ENCODE measurements at places on chromosomes 7 and 10. TPM values are rescaled to one million over a fixed set of nuclear protein-coding genes. Genes with fewer than 3 reads are reported as not detected.

GRCh38 chr7:156356551-156356950 lies 284.0 kb upstream of the RNF32 start:
- DNase-seq, result no peak

DNA sequence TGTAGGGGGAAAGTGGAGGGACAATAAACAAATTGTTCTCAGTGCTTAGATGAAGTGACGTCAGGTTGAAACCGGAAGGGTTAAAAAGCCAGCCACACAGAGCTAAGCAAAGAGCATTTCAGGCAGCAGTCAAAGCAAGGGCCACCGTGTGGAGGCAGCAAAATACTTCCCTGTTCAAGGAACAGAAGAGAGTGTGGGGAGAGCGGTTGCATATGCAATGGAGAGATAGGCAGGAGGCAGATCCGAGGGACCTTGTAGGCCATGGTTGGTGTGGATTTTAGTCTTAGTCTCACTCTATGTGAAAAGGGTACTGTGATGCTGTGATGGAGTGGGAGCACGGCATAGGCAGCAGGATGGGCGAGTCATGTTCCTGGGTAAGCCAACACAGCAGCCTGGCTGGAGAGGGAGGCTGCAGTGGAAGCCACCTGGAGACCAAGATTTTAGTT lies 3.8 kb upstream of the STN1 start:
- peak; percentile 17 for DNase-seq

DNA sequence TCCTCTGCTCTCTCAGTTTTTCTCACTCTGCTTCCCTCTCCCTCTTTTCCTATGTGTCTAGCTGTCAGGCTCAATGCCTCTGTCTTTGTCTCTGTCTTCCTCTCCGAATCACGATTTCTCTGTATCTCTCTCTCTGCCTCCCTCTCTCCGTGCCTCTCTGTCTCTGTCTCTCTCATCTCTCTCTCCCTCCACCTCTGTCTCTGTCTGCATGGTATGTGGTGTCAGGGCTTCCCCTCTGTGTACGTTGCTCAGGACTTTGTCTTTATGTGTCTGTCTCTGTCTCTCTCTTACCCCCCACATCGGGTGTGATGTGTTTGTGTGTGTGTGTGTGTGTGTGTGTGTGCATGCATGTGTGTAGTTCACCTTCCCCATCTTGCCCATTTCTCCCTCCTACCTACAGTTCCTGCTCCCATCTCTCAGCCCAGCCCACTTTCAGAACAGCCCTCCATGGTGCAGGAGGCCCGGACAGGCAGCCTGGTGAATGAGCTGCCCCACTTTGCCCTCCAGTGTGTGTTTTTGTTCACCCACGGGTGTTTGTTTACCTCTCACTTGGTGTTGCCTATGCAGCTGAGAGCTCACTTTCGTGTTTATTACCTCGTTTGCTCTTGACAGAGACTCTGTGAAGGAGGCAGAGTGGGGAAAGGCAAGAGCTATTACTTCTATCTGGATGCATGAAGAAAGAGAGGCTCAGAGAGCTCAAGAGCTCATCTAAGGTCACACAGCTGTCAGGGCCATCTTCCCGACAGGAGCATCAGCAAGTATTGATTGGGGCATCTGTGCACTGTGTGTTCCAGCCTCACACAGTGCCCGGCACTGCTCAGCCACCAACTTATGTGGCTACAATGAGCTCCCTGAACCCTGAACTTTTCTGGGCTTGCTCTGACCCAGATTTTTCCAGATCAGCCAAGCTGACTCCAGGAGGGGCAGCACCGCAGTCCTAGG lies 163.5 kb upstream of the ZMIZ1 start:
- DNase-seq, result no peak

GRCh38 chr7:28908775-28909174 lies 49.4 kb downstream of the TRIL start:
- DNase-seq, result no peak

DNA sequence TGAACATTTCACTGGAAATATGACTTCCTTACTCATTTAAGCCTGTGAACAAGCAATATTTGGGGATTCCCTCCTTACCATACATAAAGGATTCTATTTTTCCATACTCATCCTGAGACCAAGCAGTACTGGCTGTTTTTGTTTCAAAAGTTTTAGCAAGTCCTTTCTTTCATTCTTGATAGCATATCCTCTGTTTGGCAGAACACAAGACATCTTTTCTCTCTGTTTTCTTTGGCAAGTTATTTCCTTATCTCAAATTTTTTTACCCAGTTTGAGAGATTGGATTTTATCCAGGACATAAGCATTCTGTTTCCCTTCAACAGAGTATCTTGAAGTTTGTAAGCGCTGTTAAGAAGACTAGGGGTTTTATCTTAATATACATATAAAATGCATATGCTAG lies 3.0 kb upstream of the WASL start:
- no peak for DNase-seq

DNA sequence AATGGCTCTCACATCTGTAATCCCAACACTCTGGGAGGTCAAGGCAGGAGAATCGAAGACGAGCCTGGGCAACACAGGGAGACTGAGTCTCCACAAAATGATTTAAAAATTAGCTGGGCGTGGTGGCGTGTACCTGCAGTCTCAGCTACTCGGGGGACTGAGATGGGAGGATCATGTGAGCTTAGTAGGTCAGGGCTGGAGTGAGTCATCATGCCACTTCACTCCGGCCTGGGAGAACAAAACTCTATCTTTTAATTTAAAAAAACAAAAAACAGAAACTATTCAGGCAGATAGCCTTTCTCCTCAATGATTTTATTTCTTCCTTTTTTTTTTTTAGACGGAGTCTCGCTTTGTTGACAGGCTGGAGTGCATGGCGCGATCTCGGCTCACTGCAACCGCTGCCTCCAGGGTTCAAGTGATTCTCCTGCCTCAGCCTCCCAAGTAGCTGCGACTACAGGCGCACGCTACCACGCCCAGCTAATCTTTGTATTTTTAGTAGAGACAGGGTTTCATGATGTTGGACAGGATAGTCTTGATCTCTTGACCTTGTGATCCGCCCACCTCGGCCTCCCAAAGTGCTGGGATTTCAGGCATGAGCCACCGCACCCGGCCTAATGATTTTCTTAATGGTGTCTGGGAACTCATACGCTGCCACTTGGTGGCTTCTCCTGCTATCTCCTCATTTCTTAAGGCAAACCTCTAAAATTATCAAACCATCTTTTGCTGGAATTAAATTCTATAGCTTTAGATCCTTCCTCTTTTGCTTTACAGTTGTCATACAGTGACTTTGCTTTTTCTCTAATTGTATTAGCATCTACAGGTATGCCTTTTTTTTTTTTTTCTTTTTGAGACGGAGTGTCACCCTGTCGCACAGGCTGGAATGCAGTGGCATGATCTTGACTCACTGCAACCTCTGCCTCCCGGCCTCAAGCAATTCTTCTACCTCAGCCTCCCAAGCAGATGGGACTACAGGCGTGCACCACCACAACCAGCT lies 22.9 kb downstream of the SRPK2 start:
- no peak for DNase-seq

DNA sequence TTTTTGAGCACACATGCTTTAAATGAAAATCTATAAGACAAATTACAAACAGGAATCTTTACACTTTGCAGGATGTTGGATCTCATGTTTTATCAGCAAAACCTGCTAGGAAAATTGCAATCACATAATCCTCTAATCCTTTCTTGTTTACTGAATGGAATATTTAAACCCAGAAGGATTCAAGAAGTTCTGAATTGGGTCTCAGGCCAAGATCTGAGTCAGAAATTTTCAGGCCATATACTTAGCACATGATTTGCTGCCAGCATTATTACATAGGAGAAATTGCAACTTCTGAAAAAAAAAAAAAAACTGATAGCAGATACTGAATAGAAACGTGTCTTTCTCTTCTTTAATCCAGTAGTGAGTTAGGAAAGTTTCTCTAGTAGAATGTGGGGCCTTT lies 1005.3 kb upstream of the POT1 start:
- DNase-seq, result no peak

DNA sequence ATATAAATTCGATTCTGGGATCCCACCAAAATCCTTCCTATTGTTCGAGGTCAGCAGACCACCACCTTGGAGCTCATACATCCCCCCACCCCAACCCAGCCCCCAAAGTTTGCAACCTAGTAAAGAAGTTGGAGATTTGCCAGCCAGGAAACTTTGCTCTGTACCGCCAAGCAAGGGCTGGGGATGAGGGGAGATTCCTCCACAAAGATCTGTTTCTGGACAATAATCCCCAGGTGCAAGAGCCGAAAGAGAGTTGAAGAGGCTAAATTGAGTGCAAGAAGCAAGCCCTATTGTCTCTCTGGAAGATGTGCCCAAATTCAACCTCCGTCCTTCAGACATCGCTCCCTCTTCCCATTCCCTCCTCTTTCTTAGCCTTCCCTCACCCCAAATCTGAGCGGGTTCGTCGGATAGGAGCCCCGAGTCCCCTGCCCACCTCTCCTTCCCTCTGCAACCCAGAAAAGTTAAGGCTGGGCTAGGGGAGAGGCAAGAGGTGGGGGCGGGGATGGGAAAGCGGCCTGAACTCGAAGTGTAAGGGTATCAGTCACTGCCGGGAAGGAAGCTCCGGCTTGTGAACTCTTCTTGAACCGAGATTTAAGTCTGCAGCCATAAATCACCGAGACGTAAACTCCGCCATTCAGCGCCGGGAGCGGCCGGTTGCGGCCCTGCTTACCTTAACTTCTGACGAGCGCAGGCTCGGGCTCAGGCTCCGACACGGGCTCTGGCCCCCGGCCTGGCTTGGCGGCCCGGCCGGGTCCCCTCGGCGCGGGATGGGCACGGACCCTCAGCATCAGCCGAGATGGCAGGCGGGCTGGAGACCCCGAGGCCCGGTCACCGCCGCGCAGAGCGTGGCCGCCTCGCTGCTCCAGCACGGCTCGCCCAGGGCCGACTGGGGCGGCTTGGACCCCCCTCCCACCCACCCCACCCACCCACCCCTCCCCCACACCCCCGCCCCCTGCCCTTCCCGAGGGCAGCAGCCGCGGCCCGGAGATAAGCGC lies 10.8 kb upstream of the HOXA2 start:
- DNase-seq, result peak; percentile 85

DNA sequence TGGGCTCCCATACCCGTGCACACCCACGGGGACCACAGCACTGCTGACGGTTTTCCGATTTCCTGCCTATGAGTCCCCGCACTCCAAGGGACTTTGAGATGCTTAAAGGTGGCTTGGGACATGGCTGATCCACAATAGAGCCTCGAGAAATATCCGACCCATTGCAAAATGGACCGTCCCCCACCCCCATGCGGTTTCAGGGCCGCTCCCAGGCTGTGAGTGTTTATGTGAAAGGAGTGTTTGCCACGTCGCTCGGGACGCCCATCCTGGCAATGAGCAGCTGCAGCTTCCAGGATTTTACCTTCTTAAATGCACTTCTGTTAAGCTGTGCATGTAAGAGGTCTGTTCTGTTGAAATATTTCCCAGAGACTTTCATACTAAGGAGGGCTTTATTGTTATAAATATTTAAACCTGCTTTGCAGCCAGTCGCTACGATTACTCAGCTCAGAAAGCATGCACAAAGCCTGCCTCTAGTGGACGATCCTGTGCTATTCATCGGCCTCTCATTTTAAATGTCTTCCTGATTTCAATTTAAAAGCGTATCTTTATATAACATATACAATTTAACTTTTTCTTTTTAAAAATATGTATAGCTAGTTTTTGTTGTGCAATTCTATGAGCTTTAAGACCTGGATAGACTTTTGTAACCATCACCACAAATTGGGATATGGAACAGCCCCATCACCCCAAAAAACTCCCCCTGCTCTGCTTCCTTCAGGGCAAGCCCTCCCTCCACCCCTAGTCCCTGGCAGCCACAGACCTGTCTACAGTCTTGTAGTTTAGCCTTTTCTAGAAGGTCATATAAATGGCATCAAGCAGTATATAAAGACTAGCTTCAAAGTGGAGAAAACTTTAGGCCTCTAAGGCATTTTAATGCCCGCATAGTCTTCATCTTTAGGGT lies 418.3 kb downstream of the PAXIP1 start:
- no peak for DNase-seq

DNA sequence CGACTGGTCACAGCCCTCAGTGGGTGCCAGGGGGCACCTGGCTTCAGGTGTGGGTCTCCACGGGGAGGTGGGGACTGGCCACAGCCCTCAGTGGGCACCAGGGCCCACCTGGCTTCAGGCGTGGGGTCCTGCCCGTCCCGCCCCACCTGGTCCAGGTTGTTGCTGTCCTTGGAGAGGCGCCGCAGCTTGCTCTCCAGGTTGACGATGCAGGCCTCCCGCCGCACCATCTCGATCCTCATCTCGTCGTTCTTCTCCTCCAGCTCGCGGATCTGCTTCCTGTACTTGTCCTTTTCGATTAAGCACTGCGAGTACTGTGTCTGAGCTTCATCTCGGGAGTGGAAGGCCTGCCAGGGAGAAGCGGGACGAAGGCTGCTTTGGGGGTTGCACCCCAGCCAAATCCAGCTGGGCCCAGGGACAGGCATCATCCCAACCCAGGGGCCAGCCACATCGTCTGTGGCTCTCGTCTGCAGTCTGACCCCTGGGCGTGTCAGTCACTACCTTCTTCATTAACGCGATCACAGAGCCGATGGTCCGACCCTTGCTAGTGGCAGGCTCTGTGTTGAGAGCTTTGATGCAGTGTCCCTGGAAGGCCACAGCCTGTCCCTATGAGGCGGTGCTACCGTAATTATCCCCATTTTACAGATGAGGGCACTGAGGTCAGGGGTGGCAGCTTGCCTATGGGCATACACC lies 92.9 kb upstream of the GNA12 start:
- no peak for DNase-seq

- no peak for DNase-seq
Observed at GRCh38 chr7:93238748-93239147, 6.6 kb downstream of the VPS50 start.

GRCh38 chr7:55965100-55965470 lies 700 bp downstream of the NIPSNAP2 start:
- peak; percentile 50 for DNase-seq

DNA sequence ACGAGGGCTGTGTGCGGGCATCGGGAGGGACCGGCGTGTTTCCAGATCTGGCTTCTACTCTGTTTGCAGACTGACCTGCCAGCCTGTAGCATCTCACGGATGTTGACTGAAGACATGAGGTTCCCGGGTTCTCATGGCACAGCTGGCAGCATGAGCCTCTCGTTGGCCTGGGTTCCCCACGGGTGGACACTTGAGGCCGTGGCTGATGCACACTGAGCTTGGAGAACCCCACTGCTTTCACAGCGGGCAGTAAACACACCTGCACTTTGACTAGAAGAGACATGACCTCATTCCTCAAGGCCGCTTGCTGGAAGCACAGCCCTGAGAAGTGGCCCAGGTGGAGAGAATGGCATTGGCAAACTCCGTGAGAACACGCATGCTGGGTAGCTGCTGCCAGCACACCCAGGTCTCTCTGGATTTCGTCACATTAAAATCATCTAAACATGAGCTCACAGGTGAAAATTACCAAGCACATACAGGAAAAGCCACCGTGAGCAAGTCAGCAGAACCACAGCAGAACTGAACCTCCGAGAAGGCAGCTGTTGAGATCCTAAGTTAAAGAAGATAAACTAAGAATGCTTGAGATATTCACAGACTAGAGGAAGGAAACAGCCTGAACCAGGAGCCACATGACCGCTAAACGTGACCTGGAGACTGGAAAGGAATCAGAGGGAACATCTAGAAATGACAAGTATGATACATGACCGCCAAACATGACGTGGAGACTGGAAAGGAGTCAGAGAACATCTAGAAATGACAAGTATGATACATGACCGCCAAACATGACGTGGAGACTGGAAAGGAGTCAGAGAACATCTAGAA lies 32.5 kb downstream of the BNIP3 start:
- DNase-seq, result no peak

The CALCR gene
- total RNA-seq, result not detected

The MKI67 gene
- 1.3 TPM for total RNA-seq

The SYT15 gene
- total RNA-seq, result 0.68 TPM

The GNG11 gene
- total RNA-seq, result 0.38 TPM

The CFAP70 gene
- 3.0 TPM for total RNA-seq

The COL17A1 gene
- 1,287 TPM for total RNA-seq

The STOX1 gene
- 0.07 TPM for total RNA-seq

The CLCN1 gene
- total RNA-seq, result under 0.01 TPM

The MMP21 gene
- total RNA-seq, result not detected

The SYNPO2L gene
- not detected for total RNA-seq

The PVRIG gene
- not detected for total RNA-seq
